ENCODE measurements at places on chromosomes 4 and X. TPM values are rescaled to one million over a fixed set of nuclear protein-coding genes. Genes with fewer than 3 reads are reported as not detected.

The DGAT2L6 gene
- not detected for total RNA-seq

The TLR7 gene
- not detected for total RNA-seq

The MAP7D2 gene
- total RNA-seq = 6.1 TPM

The EMCN gene
- not detected for total RNA-seq

The JADE3 gene
- 12.2 TPM for total RNA-seq
